ENCODE measurements at places on chromosomes 2 and 18.

- no peak for DNase-seq
These were observed 181.4 kb downstream of the OSR1 start for GRCh38 chr2:19176977-19177376.

GRCh38 chr2:133936601-133937000 lies 317.3 kb upstream of the MGAT5 start:
- DNase-seq = no peak

- no peak for DNase-seq
These were observed 1523.7 kb upstream of the PIK3C3 start for GRCh38 chr18:40431071-40431985.

- no peak for DNase-seq
These were observed 84.4 kb upstream of the ZCCHC2 start for GRCh38 chr18:62438402-62438801.

DNA sequence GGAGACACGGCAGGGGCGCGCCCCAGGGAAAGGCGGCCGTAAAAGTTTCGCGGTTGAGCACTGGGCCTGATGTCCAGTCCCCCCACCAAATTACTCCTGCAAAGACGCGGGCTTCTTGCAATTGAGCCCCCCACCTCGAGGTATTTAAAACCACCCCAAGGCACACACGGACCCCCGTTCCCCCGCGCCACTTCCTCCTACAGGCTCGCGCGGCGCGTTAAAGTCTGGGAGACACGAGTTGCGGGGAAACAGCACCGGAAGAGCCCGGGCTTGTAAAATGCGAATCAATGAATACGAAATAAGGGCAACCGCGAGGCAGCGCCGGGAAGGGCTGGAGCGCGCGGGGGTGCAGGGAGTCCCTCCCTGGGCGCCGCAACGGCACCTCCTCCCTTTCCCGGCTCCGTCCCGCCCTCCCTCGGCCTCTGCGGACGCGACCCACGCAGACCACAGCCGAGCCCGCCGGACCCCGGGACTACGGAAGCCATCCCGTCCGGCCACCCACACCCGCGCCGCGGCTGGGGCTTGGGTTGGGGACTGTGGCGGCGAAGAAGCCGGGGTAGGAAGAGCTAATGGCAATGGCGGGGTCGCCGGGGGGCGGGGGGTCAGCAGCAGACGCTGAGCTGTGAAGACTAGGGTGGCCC lies 918 bp upstream of the NETO1 start:
- no peak for DNase-seq

DNA sequence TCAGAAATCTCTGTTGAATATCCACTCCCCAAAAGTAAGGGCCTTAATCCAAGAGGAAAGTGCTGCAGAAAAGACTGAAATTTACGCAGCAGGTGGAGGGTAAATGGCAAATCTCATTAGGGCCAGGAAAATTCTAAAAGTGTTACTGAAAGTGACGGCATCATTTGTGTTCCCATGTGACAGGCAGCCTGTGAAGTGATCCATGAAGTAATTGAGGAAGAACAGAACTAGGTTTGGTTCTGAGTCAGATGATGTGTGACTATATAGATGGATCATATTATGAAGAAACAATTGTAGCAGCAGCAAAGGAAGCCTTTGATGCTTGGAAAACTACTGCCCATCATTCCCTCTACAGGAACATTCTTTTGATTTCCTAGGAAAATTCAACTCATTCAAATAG lies 401.2 kb downstream of the TGIF1 start:
- DNase-seq = no peak

GRCh38 chr2:8524823-8525222 lies 157.0 kb upstream of the ID2 start:
- DNase-seq = no peak

DNA sequence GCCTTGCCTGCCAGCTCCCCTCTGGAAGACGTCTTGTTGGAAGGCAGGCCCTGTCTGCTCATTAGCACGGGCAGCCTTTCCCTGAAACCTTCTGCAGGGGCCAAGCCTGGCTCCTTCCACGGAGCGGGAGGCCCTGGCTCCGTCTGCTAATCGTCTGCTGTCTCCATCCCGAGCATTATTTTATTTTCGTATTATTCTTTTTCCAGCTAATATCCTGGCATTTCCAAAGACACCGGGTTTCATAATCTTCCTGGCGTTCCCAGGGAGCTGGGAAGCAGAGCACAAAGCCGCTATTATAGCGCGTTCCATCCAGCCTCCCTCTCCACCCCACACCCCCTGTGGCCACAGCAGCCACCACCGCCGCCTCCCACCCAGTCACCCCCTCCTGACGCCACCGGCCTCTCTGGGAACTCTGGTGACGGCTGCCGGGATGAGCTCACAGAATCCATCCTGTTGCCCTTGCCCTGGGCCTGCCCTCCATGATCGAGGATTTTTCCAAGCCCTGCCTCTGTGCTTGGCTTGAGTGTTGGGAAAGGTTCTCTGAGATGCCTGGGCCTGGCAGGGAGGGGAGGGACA lies 125.5 kb downstream of the DYSF start:
- DNase-seq = no peak

DNA sequence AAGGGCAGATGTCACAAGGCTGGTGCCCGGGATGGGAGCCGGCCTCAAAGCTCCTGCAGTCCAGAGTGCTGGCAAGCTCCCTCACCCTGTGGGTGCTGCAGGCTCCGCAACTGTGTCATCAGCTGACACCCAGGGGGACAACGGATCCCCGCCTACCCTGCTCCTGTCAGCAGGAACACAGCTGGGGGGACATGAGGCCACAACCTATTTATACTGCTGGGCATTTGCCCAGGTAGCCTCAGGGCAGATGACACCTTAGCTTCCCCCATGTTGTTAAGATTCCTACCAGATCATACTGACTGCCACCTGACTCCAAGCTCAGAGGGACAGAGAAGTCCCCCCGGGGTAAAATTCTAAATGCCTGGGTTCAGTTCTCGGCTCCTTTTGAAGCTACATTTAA lies 1.2 kb downstream of the ANKRD23 start:
- DNase-seq = no peak

DNA sequence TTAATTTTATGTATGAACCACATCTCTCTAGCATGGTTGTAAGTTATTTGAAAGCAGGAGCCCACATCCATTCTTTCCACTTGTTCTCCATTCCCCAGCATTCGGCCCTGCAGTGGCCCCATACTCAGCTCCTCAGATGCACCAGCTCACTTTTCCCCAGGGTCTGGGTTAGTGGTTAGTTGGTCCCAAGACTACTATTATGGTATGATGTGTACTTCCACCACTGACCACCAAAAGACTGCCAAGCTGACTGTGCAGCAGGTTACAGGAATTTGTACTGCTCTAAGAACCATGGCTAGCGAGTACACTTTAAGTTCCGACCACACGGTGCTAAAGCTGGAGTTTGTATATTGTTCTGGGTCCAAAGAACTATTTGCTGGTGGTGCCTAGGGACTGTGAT lies 413.6 kb upstream of the TCF4 start:
- no peak for DNase-seq

GRCh38 chr2:106638580-106638979 lies 151.4 kb downstream of the CD8B2 start:
- DNase-seq = no peak

DNA sequence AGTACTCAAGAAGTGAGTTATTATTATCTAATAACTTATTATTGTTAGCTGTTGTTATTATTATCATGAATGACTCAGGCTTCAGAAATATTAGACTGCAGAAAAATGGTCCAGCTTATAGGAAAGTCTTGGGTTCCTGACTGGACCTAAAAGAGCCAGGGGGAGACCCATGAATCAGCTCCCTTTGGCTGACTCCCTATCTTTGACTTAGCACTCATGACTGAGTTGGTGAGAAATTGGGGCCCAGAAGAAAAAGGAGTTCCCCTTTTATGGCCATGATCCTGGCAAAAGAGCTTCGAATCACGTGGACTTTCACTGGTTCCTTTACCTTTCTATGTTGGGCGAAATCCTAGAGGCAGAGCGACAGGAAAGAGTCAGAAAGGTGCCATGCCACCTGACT lies 145.8 kb downstream of the MYO3B start:
- no peak for DNase-seq

- DNase-seq = no peak
These were observed 124.5 kb upstream of the PKDCC start for GRCh38 chr2:41923156-41923786.

DNA sequence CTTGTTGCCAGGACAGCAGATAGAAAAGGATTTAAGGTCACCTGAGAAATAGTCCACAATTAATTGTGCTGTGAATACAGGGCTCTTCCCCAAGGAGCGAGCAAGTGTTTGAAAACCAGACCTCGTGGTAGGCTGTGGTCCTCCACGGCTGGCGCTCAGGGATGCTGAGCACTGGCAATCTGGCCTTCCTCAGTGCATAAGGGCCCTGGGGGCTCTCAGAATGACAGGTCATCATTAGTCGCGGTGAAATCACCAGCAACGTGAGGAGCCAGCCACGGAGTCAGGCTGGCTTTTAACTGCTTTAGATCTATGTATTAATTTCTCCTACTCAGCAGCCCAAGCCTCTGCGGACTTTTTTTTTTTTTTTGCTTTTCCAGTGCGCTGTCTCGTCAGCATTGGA lies 148.5 kb downstream of the FHOD3 start:
- no peak for DNase-seq

GRCh38 chr18:28715206-28715605 lies 538.3 kb upstream of the CDH2 start:
- no peak for DNase-seq

DNA sequence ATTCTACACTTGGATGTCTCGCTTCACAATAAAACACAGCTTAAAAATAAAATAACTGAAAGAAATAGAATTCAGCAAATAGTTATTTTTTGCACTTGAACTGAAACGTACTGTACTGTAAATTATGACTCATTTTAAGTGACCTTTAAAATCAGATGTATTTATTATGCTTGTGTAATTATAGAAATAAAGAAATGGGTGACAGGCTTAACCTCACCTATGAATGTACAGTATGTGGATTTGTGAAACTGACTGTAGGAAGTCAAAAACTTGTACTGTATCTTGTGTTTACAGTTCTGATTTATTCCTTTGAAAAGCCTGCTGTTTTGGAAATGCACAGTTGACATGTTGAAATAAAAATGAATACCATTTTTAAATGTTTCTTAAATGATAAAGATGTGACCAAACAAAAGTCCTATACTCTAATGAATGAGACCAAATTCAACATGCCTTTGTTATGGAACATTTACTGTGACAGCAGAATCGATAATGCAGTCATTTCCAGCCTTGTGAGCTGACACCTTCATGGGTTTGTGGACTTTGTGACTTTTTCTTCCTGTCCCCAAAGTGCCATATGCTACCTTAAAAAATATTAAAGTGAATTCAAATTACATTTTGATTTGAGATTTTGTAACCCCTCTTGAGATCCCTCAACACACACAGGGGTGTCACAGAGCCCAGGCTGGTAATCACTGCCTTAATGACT lies 32.7 kb downstream of the NEMP2 start:
- no peak for DNase-seq

DNA sequence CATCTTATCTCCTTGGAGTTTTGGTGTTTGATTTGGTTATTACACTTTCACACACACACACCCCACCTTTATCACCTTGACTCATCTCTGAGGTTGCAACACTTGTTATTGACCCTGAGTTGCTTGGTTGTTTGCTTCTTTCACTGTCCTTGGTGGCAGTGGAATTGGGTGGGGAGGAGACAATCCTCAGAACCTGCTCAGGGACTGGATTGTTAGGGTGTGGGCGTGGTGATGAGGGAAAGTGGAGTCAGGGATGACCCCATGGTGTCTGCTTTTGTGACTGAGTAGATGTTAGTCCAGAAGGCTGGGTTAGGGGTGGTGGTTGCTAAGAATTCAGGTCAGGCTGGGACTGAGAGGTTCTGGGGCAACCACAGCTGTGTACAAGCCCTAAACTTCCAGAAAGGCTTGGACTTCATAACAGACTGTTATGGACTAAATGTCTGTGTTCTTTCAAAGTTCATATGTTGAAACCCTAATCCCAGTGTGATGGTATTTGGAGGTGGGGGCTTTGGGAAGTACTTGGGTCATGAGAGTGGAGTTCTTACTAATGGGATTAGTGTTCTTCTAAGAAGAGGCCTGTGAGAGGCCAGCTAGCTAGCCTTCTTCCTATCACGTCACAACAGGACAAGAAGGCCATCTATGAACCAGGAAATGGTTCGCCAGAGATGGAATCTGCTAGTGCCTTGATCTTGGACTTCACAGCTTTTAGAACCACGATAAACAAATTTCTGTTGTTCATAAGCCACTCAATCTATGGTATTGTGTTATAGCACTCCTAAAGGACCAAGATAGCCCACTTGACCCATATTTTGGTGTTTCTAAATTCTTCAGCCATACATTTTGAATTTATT lies 3.4 kb upstream of the DIS3L2 start:
- DNase-seq = no peak

GRCh38 chr2:169275696-169276444 lies 86.5 kb downstream of the LRP2 start:
- DNase-seq = no peak

GRCh38 chr2:238065071-238065846 lies 4.5 kb downstream of the SCLY start:
- DNase-seq = no peak

DNA sequence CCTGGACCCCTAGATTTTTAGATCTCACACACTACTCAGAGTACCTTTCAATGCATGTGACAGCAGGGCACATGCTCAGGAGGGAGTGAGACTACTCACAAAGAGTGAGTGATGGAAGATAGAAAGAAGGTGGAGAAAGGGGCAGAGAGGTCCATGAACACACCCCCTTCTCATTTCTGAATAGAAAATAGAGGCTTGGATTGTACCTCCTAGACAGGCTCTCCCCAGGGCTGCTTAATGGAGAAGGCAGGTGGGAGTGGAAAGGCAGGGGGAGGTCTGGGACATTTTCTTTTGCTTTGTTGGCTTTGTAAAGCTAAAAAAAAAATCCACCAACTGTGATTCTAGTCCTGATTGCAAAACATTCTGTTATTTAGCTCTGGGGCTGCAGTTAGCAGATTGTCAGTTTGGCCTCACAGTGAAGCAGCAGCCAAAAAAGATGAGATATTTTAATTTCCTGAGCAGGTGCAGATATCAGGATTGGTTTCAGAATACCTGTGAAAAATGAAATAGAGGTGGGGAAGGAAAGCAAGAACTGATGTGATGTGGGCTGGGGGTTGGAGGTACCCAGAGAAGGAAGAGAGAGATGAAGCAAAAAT lies 119.3 kb upstream of the GYPC start:
- DNase-seq = no peak

- no peak for DNase-seq
These were observed 79.0 kb upstream of the NOSTRIN start for GRCh38 chr2:168723275-168723899.

GRCh38 chr2:21836719-21837118 lies 713.0 kb downstream of the TDRD15 start:
- no peak for DNase-seq

- DNase-seq = no peak
These were observed 25.5 kb upstream of the SEH1L start for GRCh38 chr18:12922266-12922665.

DNA sequence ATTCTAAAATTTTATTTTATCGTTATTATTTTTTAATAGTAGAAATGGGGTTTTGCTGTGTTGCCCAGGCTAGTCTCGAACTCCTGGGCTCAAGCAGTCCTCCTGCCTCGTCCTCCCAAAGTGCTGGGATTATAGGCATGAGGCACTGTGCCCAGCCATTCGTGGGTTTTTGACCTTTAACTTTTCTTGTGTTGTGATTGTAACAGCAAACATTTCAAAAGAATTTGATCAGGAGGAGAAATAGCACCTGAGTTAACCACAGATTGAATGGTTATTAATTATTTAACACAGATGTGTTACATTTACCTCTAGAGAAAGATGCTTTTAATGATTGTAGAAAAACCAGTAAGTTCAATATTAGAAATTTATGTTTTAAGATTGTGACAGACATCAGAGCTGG lies 132.0 kb downstream of the HAUS1 start:
- no peak for DNase-seq

GRCh38 chr2:15968280-15969178 lies 28.2 kb downstream of the MYCN start:
- no peak for DNase-seq

- DNase-seq = no peak
These were observed 26.8 kb downstream of the ITM2C start for GRCh38 chr2:230891509-230891908.

All from stimulated activated CD4-positive, alpha-beta T cell treated with anti-CD3 and anti-CD28 coated beads, Interleukin-15, amount 100 ng/mL, for 1 hour (primary cell).